ENCODE measurements at places on chromosomes 12 and 14.

- no peak for DNase-seq
Measured at GRCh38 chr12:47328831-47329545, 249.2 kb upstream of the AMIGO2 start.

DNA sequence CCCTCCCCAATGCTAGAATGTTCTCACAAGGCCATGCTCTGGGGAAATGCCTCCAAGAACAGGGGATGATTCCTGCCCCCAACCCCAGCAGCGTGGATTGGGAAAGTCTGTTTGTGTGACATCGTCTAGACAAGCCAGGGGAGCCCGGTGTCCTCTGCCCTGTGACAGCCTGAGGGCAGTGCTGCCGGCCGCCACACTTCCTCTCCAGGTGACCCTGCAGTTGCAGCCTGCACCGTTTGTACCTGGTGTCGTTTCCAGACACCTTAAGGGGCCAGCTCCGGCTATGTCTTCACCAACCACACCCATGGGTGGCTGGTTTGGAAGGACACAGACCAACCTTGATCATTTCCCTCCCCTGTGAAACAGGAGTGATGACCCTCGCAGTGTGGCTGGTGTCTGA is 372.6 kb downstream of the BCL11B start:
- DNase-seq: no peak

DNA sequence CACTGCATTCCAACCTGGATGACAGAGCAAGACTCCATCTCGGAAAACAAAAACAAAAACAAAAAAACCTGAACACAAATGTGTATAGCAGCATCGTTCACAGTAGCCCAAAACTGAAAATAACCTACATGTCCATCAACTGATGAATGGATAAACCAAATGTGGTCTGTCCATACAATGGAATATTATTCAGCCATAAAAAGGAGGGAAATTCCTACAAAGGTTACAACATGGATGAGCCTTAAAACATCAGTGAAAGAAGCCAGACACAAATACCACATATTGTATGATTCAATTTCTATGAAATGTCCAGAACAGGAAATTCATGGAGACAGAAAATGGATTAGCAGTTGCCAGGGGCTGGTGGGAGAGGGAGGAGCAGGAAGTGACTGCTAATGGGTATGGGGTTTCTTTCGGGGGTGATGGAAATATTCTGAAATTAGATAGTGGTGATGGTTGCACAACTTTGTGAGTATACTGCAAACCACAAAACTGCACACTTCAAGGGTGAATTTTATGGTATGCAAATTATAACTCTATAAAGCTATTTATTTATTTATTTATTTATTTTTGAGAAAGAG is 4.0 kb downstream of the MYL2 start:
- DNase-seq: no peak

- DNase-seq: no peak
Measured at GRCh38 chr12:46299851-46300250, 31.0 kb upstream of the SLC38A1 start.

DNA sequence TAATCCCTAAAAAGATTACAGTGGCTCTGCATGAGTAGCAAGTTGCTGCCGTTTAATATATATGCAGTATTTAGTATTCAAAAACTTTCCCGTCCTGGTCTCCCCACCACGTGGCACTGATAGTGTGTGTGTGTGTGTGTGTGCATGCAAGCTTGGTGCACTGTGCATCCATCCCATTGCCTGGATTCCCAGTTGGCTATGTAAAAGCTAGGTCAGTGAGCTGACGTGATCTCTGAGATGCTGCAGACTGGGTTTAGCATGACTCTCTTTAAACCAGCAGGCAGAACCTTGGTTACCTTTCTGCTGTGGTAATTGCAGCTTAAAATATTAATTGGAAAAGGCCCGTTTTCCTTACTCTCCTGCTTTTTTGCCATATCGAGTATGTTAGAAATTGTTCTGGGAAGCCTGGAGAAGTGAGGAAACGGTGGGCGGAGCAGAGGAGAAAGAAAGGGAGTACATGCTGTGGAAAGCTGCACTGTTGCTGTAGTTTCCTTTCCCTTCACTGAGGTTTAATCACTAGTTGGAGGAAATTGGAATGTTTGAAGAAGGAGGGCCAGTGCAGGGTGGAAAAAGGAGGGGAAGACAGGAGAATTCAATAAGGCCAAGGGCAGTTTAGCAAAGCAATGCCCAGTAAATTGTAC is 4.0 kb upstream of the CNTN1 start:
- DNase-seq: no peak

- no peak for DNase-seq
Measured at GRCh38 chr12:108995370-108995992, 25.4 kb downstream of the SVOP start.

DNA sequence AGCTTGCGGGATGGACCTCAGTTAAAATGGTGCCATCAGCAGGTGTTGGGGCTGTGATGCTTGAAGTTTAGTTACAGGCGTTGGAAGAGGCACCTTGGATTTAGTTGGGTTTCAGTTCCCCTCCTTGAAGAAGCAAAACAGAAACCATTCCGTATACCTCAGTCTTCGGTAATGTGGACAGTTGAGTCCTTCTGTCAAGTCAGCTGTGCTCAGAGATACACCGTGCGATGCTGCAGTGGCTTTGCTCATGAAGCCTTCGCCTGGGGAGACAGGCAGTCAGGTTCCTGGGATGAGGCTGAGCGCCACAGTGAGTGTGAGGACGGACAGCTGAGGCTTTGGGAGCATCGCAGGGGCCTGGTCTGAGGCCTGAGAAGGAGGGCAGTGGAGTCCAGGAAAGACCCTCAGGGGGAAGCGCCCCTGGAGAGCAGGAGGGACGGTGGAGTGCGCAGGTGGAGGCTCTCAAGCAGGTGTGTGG is 7.4 kb downstream of the RAN start:
- DNase-seq: no peak

- DNase-seq: no peak
Measured at GRCh38 chr14:56810836-56811592, 735 bp upstream of the OTX2 start.

DNA sequence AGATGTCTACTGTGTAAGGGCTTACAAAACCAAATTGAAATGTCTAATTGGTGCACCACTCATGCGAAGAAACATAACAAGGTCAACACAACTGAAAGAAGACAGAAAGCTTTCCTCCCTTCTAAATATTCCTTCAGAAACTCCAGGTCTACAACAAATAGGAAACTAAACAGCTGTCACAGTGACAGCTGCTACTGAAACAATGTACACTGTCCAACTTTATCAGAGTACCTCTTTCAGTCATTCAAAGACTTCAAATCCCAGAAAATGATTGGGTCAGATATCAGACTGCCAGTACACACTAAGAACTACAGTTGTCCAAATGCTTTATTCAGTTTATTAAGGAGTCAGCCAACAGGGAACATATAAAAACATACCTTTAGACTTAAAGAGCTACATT is 35.2 kb downstream of the CEP128 start:
- DNase-seq: no peak

GRCh38 chr12:29208060-29208459 is 59.0 kb downstream of the FAR2 start:
- no peak for DNase-seq

DNA sequence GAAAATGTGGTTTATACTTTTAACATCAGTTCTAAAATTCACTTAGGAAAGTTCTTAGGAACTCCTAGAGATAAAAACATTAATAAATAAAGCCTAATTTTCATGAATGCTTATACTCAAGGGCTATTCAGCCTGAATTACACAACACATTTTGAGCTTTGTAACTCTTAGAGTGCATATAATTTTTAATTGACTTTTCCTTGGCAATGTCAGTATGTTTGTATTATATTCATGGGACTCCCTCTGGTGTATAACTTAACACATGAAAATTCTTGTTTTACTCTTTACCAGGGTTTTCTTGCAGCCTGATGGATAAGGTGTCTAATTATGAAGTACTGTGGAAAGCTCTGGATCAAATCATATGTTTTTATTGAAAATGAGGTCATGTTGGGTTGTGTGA is 150.6 kb upstream of the HMGA2 start:
- no peak for DNase-seq

DNA sequence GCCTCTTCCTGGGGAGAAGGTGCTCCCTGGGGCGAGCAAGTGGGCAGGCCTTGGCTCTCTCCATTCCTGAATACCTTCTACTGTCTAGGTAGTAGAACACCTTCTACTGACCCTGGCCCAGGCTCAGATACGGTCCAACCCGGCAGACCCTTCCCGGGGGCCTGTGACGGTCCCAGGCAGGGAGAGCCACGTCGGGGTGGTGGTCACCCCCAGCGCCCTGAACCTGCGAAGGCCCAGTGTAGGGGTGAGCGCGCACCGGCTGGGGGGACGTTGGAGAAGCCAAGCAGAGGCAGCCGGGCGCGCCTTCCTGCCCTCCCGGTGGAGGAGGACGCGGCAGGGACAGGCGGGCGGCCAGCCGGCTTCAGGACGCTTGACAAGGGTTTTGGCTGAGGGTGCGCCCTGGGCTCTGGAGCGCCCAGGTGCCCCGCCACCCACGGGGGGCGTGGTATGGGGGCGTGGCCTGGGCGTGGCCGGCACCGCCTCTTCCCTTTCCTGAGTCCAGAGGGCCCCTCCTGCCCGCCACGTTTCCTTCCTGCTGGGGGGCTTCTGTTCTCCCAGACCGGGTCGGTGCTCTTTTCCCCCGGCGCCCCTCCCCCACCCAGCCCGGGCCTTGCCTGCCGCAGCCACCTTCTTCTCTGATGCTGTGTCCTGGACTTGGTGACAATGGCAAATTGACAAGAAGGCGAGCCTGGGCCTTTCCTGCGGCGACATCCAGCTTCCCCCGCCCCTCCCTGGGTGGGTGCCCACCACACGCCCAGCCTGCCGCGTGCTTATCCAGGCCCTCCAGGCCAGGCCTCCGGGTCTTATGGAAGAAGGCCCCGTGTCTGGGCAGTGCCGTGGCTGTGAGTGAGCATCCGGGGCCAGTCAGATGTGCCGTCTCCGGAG is 24.5 kb upstream of the PPP1R13B start:
- peak; percentile 75 for DNase-seq

DNA sequence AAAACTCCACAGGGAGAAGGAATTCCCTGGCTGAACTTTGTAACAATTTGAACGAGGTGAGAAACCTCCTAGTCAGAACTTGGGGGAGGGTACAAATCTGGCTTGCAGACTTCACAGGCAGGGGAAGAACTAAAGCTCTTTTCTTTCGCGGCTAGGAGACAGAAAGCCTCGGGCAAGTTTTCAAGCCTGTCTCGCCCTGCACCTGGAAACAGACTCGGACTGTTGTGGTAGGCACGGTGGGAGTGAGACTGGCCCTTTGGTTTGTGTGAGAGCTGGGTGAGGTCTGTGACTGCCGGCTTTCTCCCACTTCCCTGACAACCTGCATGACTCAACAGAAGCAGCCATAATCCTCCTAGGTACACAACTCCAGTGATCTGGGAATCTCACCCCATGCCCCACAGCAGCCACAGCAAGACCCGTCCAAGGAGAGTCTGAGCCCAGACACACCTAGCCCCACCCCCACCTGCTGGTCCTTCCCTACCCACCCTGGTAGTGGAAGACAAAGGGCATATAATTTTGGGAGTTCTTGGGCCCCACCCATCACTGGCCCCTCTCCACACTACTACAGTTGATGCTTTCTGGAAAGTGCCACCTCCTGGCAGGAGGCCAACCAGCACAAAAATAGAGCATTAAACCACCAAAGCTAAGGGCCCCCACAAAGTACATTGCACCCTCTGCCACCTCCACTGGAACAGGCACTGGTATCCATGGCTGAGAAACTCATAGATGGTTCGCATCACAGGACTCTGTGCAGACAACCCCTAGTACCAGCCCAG is 102.7 kb upstream of the ST8SIA1 start:
- DNase-seq: no peak

DNA sequence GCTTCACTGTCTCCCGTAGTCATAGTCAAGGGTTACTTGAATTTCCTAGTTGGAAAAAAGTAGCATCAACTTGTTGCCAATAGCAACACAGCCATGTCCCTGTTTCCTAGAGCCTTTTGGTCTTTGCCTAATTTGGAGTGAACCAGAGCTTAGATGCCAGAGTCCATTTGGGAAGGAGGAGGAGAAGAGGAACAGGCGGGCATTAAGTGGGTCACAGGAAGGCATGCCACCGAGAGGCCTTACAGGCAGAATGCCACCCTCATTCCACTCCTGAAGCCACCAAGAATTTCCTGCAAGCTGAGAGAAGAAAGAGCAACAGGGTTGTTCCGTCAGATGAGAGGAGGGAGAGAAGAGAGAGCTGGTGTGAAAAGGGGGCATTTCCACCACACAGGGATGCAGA is 339.5 kb downstream of the DPF3 start:
- DNase-seq: no peak

DNA sequence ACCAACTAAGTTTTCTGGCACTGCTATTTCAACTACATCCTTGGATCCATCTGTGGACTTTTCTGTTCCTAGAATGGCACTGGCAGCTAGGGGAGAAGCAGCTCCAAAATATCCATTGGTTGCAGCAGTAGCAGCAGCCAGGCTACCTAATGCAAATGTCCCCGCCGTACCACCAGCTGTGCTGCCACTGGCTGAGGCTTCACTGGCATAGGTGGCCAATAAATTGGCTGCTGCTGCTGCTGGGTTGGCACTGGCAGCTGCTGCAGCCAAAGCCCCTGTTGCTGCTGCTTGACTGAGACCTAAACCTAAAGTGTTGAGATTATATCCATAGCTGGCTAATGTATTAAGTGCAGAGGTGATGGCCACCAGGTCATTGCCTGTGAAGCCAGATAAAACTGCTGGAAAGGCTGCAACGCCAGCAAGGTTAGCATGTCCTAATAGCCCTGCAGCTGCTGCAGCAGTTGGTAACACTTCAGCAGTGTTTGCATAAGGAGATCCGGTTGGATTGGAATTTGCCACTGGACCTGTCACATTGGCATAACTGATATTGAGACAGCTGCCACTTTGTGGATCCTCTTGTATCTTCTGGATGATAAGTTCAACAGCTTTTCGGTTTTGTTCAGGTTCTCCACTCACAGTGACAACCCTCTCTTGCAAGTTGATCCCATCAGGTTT is 149.5 kb downstream of the NOVA1 start:
- DNase-seq: no peak

GRCh38 chr12:58955849-58956248 is 35.5 kb upstream of the LRIG3 start:
- DNase-seq: no peak

DNA sequence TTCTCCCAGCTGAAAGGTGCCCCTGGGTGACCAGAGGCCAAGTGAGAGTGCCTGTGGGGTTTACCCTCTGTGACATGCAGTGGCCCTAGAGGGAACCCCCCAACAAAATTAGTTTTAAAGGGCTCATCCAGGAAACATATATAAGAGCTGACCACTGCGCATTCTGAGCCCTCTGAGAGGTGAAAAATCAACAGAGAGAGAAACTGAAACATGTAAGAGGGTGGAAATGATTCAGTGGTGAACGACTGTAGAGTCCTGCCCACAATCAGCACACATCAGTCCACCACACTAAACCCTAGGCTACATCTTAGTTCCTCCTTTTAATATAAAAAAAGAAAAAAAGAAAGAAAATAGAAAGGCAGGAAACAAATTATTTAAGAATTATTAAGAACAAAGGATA is 21.0 kb upstream of the ACSM4 start:
- DNase-seq: no peak

DNA sequence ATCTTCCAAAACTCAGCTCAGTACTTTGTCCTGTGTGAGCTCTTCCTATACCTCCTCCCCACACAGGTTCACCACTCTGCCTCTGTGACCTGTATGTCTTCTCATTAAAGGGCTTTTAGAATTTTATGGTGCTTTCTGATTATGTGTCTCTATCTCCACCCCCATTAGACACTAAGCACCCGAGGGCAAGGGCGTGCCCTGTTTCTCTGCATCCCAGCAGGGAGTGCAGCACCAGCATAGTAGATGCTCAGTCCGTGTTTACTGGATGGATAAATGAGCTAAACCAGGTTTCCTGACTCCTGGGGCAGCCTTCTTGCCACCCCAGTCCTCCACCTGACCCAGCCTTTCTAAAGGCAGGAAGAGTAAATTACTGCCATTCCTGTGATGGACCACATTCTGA is 333.8 kb downstream of the CACNA1C start:
- DNase-seq: no peak

GRCh38 chr14:70640938-70641547 is 673 bp upstream of the TTC9 start:
- peak; percentile 61 for DNase-seq
